ENCODE measurements at places on chromosomes 12 and 14. TPM values are rescaled to one million over a fixed set of nuclear protein-coding genes. Genes with fewer than 3 reads are reported as not detected.

WNK1 gene
- 123 TPM for total RNA-seq

MDM2 gene
- total RNA-seq = 383 TPM

CRIP1 gene
- not detected for total RNA-seq

OR6C2 gene
- not detected for total RNA-seq

SLC38A1 gene
- 327 TPM for total RNA-seq

CLEC1B gene
- total RNA-seq = not detected

GNB3 gene
- total RNA-seq = 0.47 TPM

MYF6 gene
- not detected for total RNA-seq

EPS8 gene
- total RNA-seq = 85.3 TPM

- DNase-seq = no peak
Observed at GRCh38 chr12:48003226-48004052, 837 bp downstream of the COL2A1 start.

- no peak for DNase-seq
Observed at GRCh38 chr14:100778951-100779690, 46.8 kb upstream of the MEG3 start.

DNA sequence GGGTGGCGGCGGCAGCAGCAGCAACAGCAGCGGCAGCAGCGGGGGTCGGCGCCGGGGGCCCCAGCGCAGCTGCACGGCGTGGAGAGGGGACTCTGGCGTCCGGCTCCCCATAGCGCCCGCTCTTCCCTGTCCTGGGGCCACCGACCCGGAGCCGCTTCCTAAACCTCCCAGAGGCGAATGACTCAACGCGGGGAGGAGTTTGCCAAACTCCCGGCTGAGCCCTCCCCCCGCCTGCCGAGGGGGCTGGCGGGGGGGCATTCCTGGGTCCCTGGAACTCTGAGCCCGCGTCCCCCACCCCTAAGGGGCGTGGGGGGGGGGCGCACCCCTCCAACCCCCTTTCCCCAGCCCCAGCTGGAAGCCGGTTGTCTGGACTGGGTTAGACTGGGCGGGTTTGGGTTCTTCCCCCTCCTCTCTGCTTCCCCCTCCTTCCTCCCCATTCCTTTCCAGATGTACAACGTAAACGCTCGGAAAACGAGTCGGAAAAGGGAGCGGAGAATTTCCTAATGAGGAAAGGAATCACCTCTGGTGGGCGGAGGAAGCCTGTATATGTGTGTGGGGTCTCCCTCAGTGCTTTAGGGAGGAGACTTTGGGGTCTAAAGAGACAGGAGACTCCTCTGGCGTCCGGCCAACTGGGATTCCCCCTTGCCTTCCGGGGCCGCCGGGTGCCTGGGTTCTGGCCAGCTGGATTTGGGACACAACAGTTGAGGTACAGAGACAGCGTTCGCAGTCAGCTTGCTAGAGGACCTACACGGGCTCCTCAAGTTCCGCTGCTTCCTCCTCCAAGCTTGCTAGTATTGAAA lies at the start of gene ITGA5:
ITGA5 (minus strand) TSS at position 179 of the 800 bp plus-strand sequence; CDS start at position 111, 68 bp downstream.
- peak; percentile 86 for DNase-seq

DNA sequence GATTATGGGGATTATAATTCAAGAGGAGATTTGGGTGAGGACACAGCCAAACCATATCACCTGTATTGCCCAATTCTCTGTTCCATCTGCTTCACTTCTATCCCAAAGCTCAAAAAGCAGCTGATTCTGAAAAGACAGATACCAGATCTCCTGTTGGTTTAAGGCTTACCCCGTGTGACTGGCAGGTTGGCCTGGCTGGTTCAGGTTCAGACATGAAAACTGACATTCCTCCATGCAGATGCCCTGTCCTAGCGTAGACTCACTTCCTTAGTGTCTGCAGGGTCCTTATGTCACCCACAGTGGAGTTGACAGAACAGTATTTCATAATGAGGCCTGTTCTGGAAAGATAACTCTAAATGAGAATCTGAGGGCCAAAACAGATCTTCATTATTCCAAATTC lies 61.1 kb upstream of the FLRT2 start:
- no peak for DNase-seq

GRCh38 chr12:127334912-127335644 lies 931.9 kb upstream of the TMEM132C start:
- no peak for DNase-seq

DNA sequence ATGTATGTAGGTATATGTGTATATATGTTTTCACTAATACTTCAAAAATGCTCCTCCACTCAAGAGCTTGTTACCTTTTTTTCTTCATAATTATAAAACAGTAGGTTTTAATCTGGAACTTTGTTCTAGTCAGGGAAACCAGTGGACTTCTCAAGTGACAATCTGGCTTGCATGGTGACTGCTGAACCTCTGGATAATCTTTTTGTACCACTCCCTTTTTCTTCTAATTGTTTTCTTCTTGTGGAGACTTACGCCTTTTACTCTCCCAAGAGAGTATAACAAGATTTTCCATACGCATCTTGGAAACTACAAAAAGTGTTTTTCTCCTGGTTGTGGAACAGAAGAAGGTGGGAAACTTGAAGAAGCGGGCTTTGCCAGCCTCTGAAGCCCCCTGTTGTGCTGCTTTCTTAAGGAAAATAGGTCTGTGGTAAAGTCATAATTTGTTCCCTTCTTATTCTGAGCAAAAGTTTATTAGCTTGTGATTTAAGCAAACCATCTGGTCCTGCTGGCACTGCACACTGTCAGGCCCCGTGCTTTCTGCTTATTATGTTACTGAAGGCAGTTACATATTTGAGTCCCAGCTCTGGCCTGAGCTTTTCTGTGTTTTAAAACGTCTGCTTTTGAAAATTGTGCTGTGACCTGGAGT lies 291.8 kb downstream of the ERC1 start:
- DNase-seq = no peak

DNA sequence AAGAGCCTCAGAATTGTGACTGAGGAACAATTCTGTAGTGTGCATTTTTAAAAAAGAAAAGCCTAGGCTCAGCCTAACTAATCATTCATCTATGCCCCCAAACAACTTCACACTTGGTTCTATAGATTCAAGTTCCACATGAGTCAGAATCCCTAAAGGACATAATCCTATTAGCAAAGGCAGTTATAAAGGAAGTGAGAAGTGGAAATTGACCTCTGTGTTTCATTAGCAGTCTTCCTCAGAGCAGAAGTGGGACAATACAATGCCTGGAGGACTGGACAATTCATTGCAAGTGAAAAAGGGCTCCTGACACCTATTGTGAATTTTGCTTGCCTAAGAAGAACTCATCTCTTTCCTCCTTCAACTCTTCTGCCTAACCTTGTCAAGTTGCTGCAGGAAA lies 222.3 kb downstream of the PTPRO start:
- no peak for DNase-seq

DNA sequence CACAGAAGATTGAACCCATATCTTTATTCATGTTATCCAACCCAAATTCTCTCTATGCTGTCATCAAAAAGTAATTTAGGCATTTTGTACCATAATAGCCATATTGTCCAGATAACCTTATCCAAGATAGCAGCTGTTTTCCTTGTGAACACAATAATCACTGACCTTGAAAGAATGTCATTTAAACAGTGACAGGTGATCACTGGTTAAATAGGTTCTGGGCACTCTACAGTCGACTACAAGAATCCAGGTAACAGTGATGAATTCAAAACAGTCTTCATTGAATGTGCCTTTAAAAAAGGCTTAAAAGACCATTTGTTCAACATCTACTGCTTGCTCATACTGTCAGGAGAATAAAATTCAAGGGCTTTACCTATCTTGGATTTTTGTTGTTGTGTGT lies 4.6 kb upstream of the SPX start:
- no peak for DNase-seq

- no peak for DNase-seq
Observed at GRCh38 chr12:47954058-47954457, 9.3 kb upstream of the TMEM106C start.

Measured in MCF 10A (cell line).